ENCODE measurements at places on chromosomes 3 and 15.
A peak's percentile ranks its signal among the peaks of the same experiment; 100 is the strongest.

DNA sequence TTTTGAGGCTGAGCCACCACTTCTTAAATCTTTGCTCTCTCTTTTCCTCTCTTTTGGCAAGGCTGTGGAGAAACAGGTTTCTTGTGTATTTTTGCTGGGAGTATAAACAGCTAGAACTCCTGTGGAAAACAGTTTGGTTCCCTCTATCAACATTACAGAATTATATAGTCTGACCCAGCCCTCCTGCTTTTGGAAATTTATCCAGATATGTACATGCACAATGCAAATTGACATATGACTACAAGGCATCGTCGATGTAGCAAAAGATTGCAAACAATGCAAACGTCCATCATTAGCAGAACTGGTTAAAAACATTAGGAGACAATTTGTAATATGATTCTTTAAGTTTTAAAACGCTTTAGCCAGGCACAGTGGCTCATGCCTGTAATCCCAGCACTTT lies 12.5 kb upstream of the MYO1E start:
- no peak for DNase-seq

DNA sequence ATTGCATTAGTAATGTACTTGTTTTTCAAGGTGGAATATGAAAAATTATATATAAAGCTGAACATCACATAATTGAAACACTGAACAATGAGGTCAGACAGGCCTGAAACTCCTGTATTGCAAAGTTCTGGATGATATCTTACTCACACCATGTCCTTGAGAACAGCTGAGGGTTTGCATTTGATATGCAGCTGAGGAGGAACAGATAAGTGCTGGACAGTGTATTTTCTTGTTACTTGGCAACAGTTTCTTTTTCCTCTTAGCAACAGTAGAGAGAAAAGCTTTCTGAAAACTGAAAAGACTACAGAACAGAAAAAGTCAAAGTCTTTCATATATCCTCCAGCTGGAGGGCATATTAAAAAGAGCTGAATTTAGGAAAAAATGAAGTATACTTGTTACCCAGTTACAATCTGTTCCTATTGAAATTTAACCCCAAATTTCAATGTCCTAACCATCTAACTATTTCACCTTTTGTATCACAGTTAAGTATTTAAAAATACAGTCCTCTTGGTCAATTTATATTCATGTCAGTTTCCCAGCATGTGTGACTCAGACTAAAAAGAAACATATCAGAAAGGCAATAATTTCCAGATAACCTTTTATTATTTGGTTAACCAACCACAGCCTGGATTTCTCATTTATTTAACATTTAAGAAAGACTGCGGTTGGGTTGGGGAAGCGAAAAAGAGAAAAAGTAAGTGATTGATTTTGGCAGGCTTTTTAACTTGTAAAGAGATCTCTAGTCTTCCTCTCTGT lies 733.0 kb upstream of the DPPA4 start:
- no peak for DNase-seq

GRCh38 chr3:47295322-47295721 lies 12.6 kb downstream of the KLHL18 start:
- DNase-seq: no peak

GRCh38 chr3:18370672-18371071 lies 54.5 kb downstream of the SATB1 start:
- no peak for DNase-seq

DNA sequence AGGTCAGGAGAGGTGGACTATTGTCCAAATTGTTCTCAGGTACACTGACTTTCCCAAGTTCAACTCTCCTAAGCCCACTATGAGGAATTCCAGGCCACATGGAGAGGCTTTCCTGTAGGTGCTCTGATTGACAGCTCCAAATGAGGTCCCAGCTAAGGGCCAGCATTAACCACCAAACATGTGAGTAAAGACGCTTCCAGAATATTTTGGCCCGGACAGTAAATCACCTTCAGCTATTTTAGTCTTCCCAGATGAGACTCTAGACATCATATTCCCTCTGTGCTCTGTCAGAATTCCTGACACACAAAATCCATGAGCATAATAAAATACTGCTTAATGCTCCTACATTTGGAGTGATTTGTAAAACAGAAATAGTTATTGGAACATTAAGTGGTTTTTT lies 135.5 kb downstream of the TGFBR2 start:
- no peak for DNase-seq

- DNase-seq: no peak
Observed at GRCh38 chr3:71316066-71316777, 267.3 kb downstream of the FOXP1 start.

- no peak for DNase-seq
Observed at GRCh38 chr15:100334905-100335304, 6.9 kb downstream of the ADAMTS17 start.

- DNase-seq: no peak
Observed at GRCh38 chr3:172043766-172044165, 4.4 kb downstream of the FNDC3B start.

DNA sequence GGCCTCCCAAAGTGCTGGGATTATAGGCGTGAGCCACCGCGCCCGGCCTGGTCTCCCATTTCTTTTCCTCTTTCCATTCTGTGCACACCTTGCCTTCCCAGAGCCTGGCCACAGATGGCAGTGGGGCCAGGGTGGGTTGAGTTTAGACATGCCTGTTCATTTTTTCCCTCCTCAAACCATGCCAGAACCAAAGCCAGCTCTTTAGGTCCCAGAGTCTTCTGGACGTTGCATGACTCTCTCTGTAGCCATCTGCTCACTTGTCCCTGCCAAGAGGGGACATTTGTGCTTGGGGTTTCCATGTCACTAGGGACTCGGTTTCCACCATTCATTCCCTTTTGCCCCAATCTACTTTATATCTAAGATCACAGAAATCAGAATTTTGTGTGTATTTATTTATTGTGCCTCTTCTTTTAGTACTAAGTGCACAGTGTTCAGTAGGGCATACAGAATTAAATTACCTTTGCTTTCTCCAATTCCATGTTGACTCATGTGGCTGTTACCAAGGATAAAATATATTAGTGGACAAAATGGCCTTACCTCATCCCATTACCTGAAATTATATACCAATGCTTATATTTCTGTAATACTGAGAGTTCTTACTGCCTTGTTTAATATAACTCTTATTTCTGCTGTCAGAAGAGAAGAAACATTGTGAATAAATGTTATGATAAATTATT lies 49.6 kb downstream of the USP13 start:
- DNase-seq: no peak

- no peak for DNase-seq
Observed at GRCh38 chr15:28098360-28098765, 752 bp downstream of the OCA2 start.

GRCh38 chr3:19994796-19995195 lies 17.3 kb downstream of the PP2D1 start:
- no peak for DNase-seq

DNA sequence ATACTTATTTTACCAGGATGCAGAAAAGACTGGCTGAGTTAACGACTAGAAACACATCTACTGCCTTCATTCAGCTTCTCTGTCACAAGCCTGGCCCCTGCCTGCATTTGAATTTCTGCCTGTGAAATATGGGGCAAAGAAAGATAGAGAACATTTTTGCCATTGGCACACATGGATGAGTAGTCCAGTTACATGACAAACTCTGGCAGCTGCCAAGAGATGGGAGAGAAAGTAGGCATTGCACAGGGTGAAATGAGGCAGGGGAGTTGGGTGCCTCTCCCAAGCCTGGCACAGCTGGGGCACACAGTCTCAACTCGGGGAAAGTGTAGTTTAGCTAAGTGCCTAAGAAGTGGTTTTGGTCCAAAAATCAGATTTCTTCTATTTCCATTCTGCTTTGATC lies 24.0 kb downstream of the ANXA2 start:
- no peak for DNase-seq

DNA sequence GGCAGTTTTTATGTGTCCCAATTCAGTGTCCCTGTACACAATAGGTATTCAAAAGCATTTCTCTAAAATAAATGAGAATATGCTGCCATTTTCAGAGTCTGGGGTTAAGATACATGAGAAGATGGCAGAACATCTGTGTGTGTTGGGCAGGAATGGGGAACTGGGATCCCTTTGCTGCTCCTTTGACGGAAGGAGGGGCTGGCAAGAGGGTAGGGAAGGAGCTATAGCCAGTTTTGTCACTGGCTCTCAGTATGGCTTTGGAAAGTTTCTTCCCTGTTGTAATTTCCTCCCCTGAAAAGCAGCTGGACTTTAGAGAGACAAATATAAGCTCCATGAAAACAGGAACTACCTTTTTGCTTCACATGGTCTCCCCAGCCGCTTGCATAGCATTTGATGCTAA lies 137.5 kb upstream of the PRR23C start:
- DNase-seq: no peak

DNA sequence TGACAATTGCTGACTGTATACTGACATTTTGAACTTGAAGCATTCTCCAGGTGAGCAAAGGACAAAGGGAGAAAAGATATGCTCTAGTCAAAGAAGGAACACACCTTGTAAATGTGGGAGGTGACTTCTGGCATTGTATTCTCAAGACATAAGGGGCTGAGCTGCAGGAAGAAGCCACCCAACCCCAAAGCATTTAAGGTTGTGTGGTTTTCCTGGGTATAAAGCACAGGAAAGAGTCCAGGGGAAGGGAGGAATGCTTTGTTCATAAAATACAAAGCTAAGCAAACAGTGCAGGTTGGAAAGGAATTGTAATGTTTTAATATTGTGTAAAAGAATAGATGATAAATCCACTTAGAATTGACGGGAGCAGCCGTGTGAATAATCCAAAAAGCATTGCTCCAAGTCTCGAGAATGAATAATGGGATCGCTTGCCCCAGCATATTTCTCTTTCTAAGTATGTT lies 102.4 kb upstream of the LRIG1 start:
- no peak for DNase-seq

DNA sequence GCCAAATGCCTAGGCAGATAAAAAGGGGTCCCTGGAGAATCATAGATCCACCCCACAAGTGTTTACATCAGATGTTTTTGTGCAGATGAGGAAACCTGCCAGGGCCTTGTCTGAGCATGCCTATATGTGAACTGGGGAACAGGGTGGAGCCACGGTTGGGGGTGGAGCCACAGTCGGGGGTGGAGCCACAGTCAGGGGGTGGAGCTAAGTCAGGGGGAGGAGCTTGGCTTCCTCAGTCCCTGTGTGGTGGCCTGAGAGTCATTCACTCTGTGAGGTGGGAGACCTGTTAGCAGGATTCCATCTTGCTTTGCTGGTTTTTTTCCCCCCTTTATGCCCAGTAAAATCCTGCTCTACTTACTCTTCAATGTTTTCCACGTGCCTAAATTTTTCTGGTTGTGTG lies 57.8 kb upstream of the TGFBR2 start:
- peak; percentile 19 for DNase-seq

DNA sequence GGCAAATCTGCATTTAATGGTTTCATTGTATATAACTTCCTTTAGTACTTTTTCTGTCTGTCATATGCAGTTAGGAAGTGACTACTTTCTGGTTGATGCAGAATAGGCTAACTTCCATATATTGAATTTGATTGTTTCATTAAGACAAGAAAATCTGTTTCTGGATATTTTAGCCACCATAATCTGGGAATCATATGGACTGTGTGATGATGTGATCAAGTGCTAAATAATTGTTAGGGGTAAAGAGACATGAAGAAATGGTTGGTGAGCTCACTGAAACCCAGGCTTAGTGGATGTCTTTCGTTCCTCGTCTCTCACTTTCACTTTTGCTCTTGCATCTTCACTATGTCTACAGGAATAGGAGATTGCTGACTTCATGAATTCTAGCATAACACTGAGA lies 3.5 kb upstream of the MNS1 start:
- DNase-seq: no peak

GRCh38 chr15:89898614-89899294 lies 5.0 kb upstream of the AP3S2 start:
- peak; percentile 53 for DNase-seq

DNA sequence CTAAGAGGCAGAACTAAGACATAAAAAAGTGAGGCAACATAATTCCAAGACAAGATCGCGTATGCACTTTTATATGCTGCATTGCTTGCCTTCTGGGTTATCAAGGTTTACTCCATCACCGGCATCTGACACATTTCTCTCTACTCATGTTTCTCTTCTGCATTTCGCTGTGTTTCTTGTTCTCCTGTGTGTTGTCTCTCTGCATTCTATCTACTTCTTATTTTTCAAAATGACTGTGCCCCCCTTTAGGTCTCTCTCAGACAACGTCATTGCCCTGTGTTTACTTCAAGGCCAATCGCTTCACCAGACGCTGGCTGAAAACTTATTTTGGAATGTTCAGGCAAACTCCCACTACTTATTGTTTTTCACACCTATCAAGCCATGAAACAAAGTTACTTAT lies 280.4 kb downstream of the KCNH8 start:
- no peak for DNase-seq

- DNase-seq: no peak
Observed at GRCh38 chr3:190301591-190301990, 20.7 kb downstream of the CLDN1 start.

DNA sequence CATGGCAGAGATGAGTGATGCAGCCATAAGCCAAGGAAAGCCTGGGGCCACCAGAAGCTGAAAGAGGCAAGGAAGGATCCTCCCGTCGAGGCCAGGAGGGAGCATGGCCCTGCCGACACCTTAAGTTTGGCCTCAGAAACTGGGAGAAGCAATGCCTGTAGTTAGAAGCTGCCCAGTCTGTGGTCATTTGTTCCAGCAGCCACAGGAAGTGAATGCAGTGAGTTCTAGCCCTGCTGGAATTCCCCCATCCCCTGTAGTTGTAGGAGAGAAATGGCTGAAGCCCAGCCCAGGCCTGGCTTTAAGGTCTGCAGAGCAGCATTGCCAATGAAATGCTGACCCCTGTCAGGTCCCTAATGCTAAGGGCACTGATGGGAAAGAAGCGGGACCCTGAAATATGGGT lies 12.2 kb upstream of the CHSY1 start:
- DNase-seq: no peak

DNA sequence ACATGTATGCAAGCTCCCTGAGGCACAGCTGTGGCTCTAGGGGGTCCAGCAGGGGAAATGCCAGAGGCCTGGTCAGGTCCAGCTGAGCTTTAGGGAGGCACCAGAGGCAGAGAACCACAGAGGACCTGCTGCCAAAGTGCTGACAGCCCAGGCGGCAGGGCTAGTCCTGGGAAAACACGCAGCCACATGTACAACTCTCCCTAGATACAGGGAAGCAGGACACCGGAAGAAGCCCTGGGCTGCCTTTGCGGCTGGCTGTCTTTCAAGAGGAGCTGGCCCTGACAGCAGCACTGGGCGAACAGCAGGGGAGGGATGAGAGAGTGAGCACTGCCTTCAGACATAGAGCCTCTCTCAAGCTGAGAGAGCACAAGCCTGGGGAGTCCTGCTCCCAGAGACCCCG lies 40.7 kb downstream of the RFT1 start:
- no peak for DNase-seq

DNA sequence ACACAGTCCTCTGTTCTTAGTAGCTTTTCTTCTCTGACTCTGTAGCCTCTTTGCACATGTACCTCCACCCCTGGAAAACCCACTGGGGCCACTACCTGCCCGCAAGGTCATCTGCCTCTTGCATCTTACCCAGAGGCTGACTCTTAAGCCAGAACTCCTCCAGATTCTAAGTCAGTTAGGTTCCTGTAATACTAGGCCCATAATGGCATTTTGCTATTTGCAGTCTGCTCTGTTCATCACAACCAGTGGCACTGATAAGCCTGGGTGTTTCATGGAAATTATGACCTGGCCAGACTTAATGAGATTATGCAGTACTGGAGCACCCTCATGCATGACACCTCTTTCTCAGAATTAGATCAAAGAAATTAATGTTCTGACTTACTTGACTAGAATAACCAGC lies 31.7 kb upstream of the ATG7 start:
- peak; percentile 19 for DNase-seq

All from activated naive CD4-positive, alpha-beta T cell treated with anti-CD3 and anti-CD28 coated beads, Interleukin-2, amount 50 U/mL, for 16 hours (primary cell).